LHCN-M2 (cell line): ENCODE measurements at places on chromosomes 16 and 17.

GRCh38 chr17:57477522-57478362 lies 221.4 kb downstream of the MSI2 start:
- no peak for DNase-seq

- DNase-seq: peak; percentile 40
Measured at GRCh38 chr17:13561606-13562270, 40.0 kb downstream of the HS3ST3A1 start.

DNA sequence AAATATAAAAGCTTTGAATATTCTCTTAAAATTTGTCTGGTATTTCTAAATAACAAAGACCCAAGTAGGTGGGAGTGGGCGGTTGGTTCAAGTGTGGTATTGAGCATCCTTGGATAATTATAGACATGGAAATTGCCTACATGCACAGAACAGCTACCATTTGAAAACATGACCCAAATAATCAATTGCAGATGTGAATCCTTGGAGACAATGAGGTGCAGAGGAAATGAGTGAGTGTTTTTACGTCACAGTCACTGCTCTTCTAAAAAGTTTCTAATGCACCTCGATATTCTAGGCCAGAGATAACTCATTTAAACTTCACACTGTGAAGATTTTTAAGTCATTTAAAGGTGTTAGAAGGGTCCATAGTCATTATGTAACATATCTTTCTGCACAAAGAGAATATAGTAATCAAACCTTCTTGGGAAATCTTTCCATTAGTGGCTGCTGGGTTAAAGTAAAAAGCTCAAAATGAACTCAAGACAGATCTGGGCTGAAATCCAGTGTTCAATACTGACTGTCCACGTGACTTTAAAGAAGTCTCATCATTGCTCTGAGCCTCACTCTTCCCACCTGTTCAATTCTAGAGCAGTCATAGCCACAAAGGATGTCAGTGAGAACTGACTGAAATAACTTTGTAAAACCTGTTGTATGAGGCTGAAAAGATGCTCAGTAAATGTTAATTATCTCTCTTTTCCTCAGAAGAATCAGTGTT lies 144.5 kb downstream of the CDH11 start:
- DNase-seq: no peak

- peak; percentile 76 for DNase-seq
Measured at GRCh38 chr17:19317359-19318095, 45.0 kb downstream of the B9D1 start.

DNA sequence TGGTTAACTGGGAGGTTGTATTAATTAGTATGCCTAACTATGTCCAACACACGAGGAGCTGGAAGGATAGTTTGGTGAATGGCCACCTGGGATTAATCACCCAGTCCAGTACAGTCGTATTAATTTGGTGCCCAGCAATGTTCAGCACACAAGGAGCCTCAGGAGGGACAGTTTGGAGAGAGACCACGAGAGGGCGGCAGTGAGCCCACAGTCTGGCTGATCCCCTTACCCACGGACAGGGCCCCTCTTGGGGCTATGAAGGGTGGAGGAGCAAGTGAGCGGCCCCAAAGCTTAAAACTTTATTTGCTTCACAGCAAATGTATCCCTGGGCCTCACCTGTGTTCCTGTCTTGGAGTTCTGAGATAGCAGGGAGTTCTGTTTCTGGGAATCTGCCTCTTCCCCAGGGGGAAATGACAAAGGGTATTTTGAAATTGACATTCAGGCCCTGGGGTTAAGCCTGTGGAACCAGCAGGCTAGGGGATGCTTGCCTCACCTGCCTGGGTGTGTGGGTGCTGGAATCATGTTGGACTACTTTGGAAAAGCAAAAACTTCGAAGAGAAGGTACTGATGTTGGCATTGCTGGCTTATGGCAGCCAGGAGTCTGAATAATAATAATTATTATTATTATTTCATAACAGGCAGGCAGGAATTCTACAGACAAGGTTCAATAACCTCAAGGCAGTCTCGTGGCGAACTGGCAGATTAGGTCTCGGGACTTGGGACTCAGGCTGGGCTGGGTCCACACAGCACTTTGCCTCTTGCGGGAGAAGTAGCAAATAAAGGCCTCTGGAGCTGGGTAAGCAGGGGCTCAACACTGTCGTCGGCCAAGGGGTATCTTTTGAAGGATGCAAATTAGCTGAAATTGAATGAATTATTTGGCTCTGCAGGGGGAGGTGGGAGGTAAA lies 227.6 kb upstream of the ASIC2 start:
- DNase-seq: peak; percentile 12

DNA sequence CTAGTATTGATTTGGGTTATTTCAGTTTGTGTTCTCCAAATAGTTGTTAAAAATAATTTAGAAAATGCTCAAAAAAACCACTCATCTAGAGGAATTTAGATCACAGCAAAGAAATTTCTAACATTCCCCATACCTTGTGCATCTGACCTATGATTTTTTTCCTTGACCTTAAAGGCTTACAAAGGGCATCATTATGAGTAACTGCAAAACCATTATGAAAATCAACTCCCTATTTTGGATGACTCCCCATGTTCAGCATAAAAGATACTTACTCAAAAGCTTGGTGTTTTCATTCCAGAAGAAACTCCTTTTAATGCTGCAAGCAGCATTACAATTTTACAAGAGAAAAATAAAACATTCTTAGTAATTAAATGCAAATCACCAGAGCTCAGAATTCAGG lies 83.2 kb downstream of the GRIN2A start:
- no peak for DNase-seq

DNA sequence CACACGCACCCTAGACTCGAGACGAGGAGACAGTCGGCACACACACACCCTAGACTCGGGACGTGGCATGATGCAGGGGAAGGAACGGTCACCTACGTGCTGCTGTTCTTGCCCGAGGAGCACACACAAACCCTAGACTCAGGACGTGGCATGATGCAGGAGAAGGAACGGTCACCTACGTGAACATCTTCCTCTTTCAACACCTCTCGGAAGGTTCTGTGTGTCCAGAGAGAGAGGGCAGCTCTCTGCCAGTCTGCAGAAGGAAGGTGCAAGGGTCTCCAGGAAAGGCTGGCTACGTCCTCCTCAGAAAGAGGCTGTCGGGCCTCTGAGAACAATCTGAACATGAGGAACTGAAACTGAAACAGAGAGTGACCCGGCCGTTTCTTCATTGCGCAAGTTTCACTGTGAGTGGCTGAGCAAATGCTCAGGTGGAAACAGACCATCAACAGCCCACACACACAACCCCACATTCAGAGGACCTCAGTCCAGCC lies 43.4 kb downstream of the ZNF276 start:
- DNase-seq: no peak

DNA sequence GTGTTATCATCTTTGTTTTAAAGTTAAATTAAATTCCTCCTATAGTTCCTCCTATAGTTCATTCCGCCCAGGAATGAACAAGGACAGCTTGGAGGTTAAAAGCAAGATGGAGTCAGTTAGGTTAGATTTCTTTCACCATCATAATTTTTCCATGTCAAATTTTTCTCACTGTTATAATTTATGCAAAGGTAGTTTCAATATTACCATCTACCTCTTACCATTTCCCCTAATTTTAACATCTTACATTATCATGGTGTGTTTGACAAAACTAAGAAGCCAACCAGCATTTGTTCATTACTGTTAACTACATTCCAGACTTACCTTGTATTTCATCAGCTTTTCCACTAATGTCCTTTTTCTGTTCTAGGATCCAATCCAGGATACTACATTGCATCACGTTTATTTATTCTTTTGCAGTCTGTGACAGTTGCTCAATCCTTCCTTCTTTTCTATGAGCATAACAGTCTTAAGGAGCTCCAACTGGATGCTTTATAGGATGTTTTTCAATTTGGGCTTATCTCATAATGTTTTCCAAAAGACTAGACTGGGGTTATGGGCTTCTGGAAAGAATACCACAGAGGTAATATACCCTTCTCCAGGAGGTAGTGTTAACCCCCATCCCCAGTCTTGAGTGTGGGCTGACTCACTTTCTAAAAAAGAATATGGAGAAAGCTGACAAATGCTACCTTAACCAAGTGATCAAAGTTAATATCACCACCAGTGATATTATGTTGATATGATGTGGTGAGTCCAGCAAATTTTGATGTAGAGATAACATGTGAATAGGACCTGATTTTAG lies 158.5 kb downstream of the PPM1E start:
- peak; percentile 7 for DNase-seq

DNA sequence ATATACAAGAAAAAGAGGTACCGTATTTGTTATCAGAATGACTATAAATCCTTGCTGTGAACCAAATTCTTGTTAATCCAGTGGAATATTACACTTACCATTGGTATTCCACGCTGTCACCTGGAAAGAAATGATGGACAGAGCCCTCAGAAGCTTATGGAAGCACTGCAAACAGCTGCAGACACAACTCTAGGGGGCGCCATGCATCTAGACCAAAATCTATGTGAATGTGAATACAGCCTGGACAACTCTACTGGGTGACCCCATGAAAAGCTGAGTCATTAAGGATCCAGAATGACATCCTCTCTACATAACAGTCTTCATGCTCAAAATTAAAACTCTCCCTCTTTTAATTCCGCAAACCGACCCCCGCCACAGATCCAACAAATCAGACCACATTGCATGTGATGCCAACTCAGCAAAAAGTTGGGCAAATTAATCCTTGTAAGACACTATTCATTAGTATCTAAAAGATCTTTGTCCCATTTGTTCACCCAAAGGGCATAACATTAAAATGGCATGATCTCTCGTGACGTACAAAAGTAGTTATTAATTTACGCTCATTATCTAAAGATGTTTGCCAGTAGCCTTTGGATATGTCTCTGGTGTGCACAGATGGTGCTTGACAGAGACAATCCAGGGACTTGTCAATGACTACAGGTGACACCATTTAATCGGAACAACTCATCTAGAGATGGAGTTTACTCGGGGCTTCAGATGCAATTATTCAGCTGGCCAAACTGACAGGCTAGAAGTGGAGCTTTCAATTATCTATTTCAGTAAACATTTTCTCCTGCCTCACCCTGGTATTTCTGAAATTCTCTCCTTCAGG lies 552.7 kb upstream of the PSMD7 start:
- DNase-seq: no peak

- DNase-seq: no peak
Measured at GRCh38 chr17:50691550-50692447, 15.9 kb downstream of the ANKRD40 start.

DNA sequence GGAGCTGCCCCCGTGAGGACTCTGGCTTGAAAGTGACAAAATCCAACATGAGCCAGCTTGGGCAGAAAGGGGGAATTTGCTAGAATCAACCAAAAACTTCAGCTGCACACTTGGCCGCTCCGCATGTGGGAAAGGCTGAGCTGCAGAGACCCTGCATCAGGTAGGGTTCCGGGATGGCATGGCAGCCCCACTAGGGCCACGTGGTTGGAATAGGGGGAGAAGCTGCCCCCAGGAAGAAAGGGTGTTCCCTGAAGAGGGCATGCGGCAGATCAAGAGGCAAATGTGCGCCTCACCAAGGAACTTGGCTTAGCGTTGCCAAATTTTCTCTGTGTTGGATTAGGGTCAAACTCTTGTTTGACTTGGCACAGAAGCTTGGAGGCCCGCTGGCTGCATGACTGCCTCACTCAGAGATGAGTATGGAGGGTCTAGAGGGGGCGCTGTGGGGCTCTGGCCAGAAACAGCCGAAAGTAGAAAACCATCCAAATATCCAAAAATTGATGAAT lies 29.2 kb upstream of the WFIKKN2 start:
- peak; percentile 10 for DNase-seq

DNA sequence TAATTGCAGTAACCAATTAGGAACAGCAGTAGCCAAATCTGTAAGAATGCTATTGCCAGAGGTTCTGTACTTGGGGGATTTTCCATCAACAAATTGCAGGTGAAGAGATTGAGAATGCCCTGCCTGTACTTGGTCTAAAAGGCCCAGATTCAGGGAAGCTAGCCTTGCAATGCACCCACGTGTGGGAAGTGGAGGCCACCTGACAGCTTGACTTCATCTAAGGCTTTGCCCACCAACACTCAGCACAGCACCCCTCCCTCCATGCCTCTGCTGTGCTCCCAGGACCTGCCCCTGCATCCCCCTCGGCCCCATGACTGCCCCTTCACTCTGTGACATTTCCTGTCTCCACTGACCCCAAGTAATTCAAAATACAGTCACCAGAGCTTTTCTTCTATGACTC lies 79.1 kb upstream of the CDH5 start:
- DNase-seq: no peak

- DNase-seq: no peak
Measured at GRCh38 chr16:19785512-19786130, 67.5 kb downstream of the IQCK start.

- DNase-seq: no peak
Measured at GRCh38 chr17:60846175-60846574, 168.5 kb downstream of the BCAS3 start.

DNA sequence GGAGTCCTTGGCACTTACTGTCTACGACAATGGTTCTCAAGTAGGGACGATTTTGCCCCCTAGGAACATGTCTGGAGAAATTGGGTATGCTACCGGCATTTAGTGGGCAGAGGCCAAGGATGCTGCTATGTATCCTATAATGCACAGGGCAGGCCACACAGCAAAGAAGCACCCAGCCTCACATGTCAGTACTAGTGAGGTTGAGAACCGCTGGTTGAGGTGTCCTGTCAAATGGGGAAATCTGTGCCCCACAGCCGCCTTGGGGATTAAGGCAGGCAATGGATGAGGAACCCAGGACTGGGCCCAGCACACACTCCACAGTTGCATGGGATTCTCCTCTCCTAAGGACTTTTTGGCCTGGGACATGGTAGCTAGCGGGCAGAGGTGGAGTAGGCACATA lies 86.7 kb upstream of the TOB1 start:
- DNase-seq: no peak

DNA sequence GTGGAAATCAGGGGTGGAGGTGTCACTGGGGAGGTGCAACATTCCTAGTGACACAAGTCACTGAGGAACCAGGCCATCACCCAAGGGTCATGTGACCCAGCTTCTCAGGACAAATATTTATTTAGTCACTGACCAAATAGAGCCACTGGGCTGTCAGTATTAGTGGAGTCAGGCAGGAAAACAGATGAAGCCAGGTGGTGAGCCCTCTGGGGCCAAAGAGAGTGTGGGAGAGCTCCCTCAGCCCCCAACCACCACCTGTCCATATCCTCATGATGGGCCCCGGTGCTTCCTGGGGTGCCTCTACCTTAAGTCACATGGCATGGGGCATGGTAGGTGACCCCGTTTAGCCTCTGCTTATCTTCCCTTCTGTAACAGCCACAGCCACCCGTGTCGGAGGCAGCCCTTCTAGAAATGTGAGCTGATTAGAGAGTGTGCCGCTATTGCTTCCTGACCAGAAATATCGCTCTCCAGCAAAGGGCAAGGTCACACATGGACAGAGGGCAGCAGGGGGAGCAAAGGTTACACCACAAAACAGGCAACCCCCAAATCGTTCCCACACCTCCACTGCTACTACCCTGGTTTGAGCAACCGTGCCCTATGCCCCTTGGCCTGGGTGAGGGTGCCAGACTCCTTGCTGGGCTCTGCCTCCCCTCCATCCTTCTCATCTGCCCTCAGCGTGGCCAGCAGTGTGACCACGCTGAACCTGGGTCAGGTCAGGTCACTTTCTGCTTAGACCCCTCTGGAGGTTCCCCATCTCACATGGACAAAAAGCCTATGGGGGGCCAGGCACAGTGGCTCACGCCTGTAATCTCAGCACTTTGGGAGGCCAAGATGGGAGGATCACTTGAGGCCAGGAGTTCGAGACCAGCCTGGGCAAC lies 8.6 kb upstream of the AKTIP start:
- DNase-seq: no peak
